Fibroblast of skin of back (primary cell): ENCODE measurements at places on chromosomes 3 and 15.

GRCh38 chr15:84883466-84883865 lies 996 bp upstream of the SLC28A1 start:
- peak; percentile 20 for DNase-seq

GRCh38 chr15:48802867-48803266 lies 8.0 kb downstream of the CEP152 start:
- DNase-seq = peak; percentile 96

DNA sequence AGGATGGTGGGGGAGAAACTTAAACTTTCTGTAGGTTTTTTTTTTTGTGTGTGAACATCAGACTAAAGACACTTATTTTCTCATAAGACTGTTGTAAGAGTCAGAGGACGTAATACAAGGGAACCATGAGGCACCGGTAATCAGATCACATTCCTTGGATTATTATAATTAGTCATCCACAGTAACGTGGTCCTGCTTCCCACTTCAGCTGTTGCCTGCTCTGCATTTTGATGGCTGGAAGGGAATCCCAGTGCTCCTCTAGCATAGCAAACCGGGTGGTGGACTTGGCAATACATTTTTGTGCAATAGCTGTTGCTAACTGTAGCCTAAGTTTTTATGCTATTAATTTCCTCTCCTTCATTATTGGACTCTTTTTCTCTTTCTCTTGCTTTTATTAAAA lies 294.8 kb downstream of the NR2F2 start:
- DNase-seq = no peak

GRCh38 chr15:72236381-72237003 lies 5.5 kb upstream of the PKM start:
- DNase-seq = no peak

DNA sequence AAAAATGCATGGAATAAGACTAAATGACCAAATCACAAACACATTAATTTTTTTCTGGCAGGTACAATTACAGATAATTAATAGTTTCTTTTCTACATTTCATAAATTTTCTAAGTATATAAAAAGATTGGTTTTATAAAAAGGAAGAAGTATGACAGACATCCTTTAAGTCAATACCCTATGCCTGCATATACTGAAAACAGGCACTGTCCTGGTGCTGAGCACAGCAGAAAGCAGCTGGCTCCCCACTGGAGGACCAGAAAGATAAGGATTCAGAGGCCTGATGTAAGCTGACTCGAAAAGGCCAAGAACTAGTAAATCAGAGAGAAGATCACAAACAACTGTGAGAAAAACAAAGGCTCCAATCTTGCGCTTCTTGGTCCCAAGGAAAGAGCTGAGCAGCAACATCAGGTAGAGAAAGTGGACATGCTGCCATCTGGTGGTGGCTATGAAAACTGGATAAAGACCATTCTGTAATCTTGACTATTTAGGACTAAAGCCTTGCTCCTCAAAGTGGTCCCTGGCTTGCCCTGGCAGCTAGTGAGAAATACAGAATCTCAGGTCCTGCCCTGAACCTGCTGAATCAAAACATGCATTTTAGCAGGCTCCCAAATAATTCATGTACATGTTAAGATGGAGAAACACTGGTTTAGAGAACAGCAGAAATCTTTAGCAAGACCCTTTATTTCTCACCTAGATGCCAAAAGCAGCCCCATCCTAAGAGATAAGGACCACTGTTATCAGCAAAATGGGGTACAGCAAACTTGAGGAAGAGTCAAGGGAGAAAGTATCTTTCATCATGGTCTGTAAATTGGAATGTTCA lies 76.0 kb downstream of the TRANK1 start:
- DNase-seq = peak; percentile 56

- DNase-seq = peak; percentile 65
Observed at GRCh38 chr15:48433226-48433886, 102.1 kb downstream of the DUT start.

- no peak for DNase-seq
Observed at GRCh38 chr3:32871273-32871672, 53.5 kb downstream of the TRIM71 start.

- no peak for DNase-seq
Observed at GRCh38 chr15:95930659-95931375, 399.7 kb upstream of the NR2F2 start.

DNA sequence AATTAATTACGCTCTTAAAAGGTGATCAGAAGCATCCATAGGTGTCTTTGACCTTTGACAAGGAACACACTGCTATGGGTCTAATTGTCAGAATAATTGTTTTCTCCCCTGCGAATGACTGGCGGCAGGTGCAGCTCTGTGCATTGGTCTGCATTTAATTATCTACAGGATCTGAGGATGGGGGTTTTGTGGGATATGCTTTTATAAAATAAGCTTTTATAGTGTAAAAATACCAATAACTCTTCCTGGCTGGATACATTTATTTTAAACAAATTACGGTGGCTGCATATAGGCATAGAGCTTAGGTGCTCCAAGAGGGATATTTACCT lies 201.6 kb upstream of the RGMA start:
- DNase-seq = no peak

GRCh38 chr3:186095561-186096081 lies 13.3 kb downstream of the ETV5 start:
- no peak for DNase-seq

DNA sequence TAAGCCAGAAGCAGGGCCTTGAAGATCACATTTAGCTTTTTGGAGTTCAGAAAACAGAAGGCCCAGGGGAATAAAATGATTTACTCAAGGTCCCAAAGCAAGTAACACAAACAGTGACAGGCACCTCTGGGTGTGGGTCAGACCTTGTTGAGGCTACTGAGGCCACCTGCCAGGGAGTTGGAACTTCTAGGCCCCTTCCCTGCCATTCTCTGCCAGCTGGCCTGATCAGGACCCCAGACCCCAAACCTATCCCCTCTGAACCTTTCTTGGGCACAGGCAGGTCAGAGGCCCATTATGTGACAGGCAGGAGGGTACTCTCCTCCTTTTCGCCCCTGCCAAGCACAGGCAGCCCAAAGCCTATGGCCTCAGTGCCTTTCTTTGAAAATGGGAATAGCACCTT lies 49.4 kb upstream of the ATP2B2 start:
- no peak for DNase-seq

DNA sequence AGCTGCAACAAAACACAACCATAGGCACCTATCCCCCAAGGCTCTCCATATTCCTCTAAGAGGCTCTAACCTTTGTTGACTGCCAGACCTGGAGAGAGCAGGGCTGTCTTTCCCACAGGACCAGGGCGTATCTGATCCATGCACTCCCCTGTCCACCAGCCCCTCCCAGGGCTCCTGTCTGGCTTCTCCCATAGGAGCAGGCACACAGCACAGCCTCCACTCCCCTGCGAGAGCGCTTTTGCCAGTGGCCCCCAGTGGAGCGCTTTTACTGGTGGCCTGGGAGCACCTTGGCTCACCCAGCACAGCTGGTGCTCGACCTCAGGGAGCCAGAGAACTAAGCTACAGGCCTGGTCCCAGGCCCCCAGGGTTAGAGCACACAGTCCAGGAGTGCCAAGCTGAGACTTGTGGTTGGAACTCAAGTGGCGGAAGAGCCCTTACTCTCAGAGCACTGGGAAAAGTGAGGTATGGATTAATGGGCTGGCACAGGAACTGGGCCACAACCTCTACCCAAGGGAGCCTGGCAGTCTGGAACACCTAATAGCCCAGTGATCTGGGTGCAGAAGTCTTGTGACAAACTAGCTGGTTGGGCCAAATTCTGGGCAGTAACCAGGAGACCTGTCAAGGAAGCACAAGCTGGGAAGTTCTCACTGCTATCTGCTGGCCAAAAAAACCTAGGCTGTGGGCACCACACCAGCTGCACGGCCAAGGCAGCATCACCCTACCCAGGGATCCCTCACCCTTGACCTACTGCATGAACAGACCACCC lies 79.6 kb downstream of the PPP2R3A start:
- no peak for DNase-seq

- peak; percentile 30 for DNase-seq
Observed at GRCh38 chr3:37608061-37608702, 253.5 kb upstream of the CTDSPL start.

- no peak for DNase-seq
Observed at GRCh38 chr3:25916321-25916720, 126.4 kb downstream of the OXSM start.

- peak; percentile 42 for DNase-seq
Observed at GRCh38 chr15:55267401-55268175, 22.0 kb downstream of the RAB27A start.

- DNase-seq = peak; percentile 28
Observed at GRCh38 chr15:57555270-57555669, 36.4 kb upstream of the MYZAP start.

- no peak for DNase-seq
Observed at GRCh38 chr3:22555753-22556435, 647.2 kb upstream of the UBE2E2 start.

GRCh38 chr3:46986055-46986730 lies 6.7 kb downstream of the NBEAL2 start:
- DNase-seq = no peak

DNA sequence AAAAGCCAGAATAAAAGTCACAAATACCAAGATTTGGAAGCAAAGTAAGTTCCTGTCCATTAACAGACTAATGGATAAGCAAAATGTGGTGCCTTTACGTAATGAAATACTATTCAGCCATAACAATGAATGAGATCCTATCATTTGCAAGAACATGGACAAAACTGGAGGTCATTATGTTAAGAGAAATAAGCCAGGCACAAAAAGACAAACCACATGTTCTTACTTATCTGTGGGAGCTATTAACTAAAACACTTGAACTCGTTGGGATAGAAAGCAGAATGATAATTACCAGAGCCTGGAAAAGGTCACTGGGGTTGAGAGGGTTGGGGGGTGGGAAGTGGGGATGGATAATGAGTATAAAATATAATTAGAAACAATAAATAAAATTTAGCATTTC lies 1015.9 kb downstream of the OTOL1 start:
- no peak for DNase-seq

DNA sequence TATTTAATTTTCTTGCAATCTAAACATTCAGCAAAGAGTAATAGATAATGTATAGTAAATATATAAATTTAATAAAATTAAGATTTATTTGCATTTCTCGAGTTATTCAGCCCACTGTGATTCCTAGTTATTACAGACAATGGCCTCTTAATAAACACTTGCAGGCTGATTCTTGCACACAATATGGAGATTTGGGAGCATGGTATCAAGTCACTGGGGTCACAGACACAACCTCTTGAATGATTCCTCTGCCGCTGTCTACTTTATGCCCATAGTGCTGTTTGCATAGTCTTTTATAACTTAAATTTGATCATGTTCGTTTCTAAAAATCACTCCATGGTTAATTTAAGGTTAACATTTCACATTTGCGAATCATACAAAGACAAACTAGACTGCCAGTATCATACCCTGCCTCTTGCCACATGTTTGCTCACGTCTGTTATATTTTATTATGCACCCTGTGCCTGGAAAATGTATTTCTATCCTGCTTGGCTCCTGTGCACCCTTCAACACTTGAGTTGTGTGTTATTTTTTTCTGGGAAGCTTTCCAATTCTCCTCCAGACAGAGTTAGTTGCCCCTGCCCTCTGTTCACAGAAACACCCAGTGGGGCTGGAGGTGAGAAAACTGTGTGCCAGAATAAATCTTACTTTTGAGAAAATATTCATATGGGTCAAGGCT lies 206.3 kb upstream of the ROBO1 start:
- DNase-seq = peak; percentile 13

- DNase-seq = peak; percentile 85
Observed at GRCh38 chr15:39110336-39110735, 470.5 kb upstream of the THBS1 start.

DNA sequence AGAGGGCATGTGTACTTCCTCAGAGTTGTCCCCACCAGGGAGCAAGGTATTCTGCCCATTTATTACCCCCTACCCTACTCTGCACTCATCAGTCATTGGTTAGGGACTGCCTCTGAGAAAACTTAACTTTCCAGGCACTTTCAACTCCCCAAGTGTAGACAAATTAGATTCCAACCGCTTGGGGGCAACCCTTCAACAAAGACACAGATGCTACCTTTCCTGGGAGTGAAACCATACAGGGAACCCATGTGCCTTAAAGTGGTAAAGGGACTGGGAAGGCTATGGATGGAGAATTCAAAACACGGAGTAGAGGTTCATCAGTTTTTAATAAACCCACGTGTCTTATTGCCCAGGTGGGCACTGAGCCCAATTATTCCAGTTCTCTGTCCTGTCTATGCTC lies 19.4 kb upstream of the UBE2E2 start:
- peak; percentile 66 for DNase-seq

DNA sequence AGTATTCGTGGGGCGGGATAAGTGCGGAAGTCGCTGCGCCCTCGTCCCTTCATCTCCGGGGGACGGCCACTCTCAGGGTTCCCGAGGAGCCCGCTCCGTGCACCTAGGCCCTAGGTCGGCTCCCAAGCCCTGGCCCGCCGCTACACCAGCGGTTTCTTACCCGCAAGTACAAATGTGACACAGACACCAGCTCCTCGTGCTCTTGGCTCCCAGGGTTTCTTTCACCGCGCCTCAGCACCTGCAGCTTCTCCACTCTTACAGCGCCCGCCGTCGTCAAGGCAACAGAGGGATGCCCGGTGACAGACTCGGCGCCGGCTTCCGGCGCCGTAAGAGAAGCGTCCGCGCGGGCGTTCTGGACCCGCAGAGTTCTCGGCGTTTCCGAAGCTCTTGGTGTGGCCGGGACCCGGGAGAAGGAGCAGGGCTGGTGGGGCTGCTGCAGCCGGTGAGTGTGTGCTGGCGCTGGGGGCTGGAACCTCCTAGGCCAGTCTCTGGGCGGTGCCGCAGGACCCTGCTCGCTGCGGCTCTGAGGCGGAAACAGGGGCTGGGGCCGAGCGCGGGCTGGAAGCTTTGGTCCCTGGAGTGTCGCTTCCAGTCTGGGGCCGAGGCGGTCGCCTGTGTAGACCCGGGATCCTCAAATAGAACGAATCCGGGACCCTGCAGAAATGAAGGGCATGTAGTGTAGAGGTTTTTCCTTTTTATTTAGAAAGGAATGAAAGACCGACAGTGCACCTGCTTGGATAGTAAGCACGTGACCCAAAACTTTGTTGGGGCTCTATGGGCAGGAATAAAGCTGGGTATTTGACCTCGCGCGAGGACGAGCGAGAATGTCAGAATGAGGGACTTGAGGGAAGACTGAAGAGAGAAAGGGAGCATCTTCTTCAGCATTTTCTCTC lies 155.4 kb upstream of the GOLGA6L4 start:
- peak; percentile 38 for DNase-seq

GRCh38 chr3:187051724-187052366 lies 87.5 kb downstream of the RPL39L start:
- DNase-seq = no peak

- DNase-seq = peak; percentile 21
Observed at GRCh38 chr15:95626501-95627361, 703.8 kb upstream of the NR2F2 start.

GRCh38 chr3:110806924-110807323 lies 264.7 kb upstream of the NECTIN3 start:
- DNase-seq = peak; percentile 22

- DNase-seq = no peak
Observed at GRCh38 chr15:88144921-88145653, 111.5 kb downstream of the NTRK3 start.

DNA sequence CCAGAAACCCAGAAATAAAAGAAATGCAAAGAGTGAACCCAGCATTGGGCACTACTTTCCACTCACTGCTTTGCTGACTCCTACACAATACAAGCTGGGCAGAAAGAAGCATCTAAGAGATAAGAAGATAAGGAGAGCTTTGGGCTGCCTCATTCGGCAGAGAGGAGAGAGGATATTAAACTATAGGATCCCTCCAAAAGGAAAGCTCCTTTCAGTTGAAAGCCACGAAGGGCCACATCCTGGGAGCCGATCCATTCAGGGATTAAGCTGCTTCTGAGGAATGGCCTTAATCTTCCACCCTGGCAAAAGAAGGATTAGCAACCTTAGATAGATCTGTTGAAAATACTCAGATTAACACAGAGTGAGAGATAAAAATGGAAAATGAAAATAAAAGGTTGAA lies 274.9 kb upstream of the PPP2R3A start:
- DNase-seq = no peak

GRCh38 chr15:65778269-65778668 lies 13.8 kb downstream of the DENND4A start:
- no peak for DNase-seq
